Glomerular endothelial cell (primary cell): ENCODE measurements at places on chromosomes 11 and 22.

DNA sequence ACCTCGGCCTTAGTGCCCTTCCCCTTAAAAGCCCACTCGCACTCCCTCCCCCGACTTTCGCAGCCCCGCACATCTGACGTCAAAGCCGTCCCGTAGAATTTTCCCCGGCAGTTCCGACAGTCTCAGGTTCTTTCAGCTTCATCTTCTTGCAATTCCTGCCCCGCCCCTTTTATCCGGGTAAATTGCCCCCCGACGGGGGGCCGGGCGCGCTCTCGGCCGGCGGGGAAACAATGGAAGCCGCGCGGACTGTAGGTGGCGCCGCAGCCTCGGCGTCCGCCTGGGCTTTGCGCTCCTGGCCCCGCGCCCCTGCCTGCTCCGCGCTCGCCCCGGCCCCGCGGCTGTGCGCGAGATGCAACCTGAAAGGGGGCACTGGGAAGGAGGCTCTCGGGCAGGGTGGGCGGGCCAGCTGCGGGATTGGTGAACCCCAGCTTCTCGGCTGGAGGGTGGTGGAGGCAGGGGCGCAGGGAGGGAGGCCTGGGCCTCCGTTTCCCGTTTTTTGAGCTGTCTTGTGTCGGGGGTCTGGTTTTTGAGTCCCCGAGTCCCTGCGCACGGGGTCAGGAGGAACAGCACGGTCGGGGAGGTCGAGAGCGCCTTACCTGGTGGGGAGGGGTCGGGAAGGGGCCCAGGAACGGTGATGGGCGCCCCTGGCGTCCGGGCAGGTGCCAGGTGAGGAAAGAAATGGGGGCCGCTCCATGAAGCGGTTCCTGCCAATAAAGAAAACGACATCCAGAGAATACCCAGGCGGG is 859 bp upstream of the FGF19 start:
- DNase-seq = no peak

GRCh38 chr11:14223636-14224288 is 135.2 kb downstream of the RRAS2 start:
- no peak for DNase-seq

GRCh38 chr11:8019314-8020243 is 32.4 kb downstream of the EIF3F start:
- no peak for DNase-seq

DNA sequence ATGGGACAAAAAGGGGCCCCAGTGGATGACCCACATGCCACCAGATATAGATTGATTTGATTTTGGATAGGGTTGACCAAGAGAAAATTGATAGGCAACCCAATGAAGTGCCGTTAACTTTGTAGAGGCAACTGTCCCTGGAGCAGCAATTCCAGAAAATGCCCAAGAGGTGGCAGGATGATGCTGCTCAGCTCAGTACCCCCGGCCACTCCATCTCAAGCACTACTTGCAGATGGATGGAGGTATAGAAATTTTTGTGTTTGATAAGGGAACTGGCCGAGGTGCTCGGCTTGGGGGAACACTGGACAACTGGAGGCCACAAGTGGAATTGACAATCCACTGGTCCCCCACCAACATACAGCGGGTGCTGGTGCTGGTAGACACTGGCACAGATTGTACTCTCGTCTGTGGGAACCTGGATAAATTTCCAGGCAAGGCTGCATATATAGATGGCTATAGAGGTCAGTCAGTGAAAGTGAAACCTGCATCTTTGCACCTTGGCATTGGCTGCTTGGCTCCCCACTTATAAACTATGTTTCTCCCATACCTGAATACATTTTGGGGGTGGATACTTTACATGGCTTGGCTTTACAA is 86.3 kb downstream of the CCDC83 start:
- peak; percentile 55 for DNase-seq

- DNase-seq = no peak
These were observed 28.9 kb downstream of the AP1B1 start for GRCh38 chr22:29359469-29359868.
